ENCODE measurements at places on chromosomes 1 and 21.

- no peak for DNase-seq
Observed at GRCh38 chr21:35593000-35593502, 467.3 kb downstream of the SETD4 start.

- DNase-seq: no peak
Observed at GRCh38 chr1:59169703-59170102, 127.2 kb upstream of the FGGY start.

DNA sequence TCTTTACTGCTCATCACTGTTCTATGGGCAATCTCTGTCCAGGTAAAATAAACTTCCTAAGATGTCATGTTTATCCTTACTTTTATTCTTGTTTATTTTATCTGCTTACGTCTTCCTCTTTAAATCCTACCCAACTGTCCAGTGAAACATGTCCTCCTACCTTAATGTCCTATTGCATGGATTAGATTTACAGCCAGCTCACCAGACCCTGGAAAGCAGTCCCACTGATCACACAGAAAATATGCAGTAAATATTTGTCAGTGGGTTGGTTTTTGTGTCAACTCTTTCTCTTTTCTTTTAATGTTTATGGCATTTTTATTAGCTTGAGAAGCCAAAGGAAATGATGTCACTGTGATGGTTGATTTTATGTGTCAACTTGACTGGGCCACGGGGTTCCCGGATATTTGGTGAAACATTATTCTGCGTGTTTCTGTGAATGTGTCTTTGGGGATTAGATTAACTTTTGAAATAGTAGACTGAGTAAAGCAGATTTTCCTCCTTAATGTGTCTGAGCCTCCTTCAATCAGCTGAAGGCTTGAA is 258.3 kb downstream of the SRGAP2C start:
- DNase-seq: no peak

DNA sequence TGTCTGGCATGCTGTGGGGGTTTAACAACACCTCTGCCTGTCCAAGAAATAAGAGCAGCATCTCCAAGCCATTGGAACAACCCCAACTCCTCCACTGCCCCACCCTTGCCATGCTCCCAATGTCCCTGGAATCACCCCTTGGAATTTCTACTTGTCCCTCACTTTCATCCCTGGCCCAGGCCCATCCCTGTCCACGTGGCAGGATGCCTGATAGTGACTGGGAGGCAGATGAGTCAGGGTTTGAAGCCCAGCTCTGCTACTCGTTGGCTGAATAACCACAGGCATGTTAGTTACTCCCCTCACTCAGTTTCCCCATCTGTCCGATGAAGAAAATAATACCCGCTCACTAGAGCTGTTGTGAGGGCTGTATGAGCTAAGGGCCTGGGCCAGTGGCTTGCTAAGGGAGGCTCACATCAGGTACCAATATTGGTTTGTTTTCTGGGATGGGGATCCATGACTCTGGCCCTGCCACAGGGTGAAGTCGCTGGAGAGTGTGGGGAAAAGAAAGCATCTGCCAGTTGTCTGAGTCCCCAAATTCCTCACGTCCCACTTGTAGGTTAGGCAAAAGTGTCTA is 99.4 kb upstream of the TLR5 start:
- no peak for DNase-seq

DNA sequence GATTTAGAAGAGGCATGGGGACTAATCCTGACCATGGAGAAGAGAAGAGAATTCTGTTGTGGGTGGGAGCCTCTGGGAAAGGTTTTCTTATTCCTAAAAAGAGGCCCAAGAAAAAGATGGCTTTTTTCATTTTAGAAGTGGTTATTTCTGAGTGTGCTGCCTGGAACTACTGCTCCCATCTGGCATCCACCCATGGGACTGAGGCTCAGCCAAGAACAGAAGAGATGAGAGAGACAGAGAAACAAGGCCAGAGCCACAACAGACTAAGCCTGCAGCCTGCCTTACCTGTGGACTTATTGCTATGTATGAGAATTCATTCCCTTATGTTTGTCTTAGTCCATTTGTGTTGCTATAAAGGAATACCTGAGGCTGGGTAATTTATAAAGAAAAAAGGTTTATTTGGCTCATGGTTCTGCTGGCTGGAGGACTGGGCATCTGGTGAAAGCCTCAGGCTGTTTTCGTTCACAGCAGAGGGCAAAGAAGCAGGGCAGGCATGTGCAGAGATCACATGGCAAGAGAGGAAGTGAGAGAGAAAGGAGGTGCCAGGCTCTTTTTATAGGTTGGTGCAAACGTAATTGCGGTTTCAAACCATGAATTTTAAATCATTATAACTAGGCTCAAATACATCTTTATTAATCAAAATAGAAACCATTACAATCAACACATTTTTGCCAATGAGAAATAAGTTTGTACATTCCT is 57.5 kb upstream of the PRDM2 start:
- no peak for DNase-seq

DNA sequence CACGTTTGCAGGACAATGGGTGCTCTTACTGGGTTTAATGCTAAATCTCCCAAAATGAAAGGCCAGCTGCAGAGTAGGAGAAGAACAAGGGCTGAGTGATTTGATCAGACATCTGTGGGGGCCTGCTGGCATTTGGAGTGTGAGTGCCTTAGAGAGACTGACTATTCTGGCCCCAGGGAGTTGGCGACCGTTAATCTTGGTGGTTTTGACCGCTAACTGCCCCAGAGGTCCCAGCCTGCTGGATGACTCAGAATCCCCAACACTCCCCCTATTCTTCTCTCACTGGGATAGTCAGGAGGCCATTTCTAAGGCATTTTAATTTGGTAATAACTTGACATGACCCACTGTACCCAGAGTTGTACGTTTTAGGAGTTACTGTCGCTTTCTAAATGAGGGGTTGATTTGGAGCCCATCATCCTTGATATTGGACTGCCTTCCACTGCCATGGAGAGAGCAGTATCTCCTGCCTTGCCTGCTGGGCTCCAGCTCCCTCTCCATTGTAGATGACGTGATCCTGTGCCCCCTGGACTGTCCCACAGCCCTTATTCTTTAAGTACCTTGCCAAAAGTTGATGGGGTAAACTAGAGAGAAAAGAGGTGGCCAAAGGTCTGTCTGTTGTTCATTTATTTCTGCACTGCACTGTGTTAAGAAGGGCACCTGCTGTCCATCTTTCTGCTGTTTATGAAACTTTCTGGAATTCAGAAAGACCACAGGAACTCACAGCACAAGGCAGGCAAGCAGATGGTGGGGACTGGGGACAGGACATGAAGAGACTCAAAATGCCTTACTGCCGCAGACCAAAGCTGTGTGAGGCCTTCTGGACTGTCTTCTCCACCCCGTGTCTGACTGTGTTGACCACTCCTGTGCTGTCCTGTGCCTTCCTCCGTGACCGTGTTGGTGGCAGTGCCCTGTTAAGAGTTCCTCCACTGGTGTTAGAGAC is 98.2 kb upstream of the ARTN start:
- no peak for DNase-seq

DNA sequence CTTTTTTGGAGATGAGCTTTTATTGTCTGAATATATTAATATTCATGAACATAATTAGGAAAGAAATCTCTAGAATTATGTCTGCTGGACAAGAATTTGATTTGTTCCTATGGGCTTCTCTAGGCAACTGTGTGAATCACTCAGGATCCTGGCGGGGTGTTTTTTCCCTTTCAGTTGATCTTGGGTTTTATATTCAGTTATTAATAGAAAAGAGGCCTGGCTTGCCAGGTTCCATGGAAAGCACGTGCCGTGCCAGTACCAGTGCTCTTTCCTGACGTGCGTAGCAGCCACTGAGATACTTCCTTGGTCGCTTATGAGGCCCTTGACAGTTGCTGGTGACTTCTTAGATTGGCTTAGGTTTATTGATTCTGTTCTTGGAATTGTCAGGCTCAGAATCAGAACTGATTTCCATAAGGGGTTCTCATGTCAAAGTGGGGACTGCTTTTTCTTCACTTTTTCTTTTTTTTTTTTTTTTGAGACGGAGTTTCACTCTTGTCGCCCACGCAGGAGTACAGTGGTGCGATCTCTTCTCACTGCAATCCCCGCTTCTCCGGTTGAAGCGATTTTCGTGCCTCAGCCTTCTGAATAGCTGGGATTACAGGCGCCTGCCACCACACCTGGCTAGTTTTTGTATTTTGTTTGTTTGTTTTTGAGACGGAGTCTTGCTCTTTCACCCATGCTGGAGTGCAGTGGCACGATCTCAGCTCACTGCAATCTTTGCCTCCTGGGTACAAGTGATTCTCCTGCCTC is 48.7 kb upstream of the KIF1B start:
- no peak for DNase-seq

- DNase-seq: no peak
Observed at GRCh38 chr21:39180429-39181019, 2.7 kb downstream of the PSMG1 start.

GRCh38 chr1:92797961-92798360 is 13.1 kb upstream of the EVI5 start:
- DNase-seq: no peak

GRCh38 chr1:229238231-229238630 is 32.7 kb upstream of the RAB4A start:
- no peak for DNase-seq

GRCh38 chr1:175373786-175374623 is 181.4 kb upstream of the KIAA0040 start:
- no peak for DNase-seq

- DNase-seq: no peak
Observed at GRCh38 chr1:246008363-246008831, 498.7 kb downstream of the SMYD3 start.

- DNase-seq: no peak
Observed at GRCh38 chr1:179151908-179152682, 70.2 kb downstream of the TOR3A start.

DNA sequence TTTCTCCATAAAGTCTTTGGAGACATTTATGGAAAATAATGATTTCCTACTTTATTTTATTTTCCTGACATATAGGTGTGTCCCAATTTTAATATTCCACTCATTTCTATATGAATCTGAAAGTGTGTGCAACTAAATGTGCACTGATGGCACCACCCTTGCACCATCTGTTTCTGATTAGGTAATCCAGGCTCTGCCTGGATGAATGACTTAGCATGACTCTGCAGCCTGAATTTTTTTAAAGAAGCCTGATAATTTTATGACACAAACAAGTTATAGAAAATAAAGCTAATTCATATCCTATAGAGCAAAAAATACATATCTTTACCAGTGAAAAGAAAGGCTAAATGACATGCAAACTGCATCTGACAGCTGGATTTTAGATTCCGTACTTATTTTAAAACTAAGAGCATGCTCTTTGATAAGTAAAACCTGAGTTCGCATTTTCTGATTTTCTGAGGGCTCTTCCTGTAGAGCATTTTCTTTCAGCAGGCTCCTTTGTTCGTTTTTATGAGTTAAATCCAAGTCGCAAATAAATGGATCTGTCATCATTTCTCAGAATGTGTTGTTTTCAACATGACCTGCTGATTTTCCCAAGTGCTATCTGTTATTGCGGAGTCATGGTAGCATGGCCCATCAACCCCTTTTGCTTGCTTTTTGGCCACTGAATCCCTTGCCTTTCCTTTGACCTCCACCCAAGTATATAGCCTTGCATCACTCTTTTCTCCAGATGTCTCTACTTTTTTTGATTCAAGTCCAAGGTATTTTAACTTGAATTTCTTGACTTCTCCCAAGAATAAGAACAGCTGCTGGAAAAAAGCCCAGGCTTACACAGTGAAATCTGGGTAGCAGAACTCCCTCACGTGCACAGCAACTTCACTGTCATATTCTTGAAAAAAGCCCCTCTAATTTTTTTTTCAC is 52.8 kb upstream of the LYPLAL1 start:
- no peak for DNase-seq

- DNase-seq: no peak
Observed at GRCh38 chr1:38558500-38559445, 300.8 kb downstream of the RRAGC start.

- no peak for DNase-seq
Observed at GRCh38 chr1:11245248-11245647, 17.1 kb downstream of the MTOR start.

Measured in stimulated activated CD8-positive, alpha-beta memory T cell treated with anti-CD3 and anti-CD28 coated beads, Interleukin-7, amount 100 ng/mL, for 1 hour (primary cell).